ENCODE measurements at places on chromosomes 7 and 10.

DNA sequence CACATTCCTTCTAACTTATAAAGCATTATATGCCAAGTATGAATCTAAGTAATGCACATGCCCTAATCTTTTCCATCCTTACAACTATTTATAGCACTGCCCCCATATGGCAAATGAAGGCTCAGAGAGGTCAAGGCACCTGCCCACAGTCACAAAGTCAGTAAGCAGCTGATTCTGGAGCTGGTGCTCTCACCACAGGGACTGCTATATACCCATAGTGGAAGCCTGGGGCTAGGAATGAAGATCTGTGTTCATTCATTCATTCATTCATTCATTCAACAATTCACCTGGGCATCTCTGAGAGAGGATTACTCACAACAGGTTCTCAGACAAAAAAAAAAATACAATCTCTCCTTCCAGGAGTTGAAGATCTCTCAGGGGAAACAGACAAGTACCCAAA lies 213.4 kb downstream of the KCNMA1 start:
- no peak for DNase-seq

DNA sequence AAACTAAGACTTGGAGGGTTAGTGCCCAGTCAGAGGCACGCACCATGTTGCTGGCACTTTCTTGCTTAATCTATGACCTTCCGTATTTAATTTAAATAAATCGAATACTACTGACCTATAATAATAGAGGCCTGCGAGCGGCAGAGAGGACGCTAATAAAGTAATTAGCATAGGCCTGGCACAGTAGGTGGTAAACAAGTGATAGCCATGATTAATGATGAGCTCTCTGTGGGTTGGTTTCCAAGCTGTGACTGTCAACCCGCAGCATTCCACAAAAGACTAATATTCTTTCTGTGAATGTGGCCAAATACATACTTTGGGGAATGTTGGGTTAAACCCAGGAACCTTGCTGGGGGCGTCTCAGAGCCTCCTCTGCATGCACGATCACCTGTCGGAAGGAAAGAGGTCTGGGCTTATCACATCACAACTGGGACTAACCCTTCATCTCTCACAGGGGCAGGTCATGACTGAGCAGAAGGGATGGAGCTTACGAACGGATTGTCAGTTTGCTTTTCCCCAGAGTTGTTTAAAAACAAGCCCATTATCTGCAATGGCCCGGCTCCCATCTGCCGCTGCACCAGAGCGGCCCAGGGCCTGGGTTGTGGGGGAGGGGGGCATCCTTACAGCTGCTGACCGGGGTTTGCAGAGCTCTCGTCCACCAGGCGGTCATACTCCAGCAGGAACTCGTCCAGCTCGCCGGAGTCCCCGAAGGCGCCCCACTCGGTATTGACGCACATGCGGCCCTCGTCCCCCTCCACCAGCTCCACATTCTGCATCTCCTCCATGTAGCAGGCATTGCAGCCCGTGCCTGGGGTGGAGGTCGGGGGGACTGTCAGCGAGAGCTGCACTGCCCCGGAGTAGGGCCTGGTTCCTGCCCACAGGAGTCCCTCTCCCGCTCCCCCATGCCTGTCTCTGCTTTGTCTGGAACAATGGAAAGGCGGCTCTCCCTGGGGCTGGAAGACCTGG lies 6.2 kb upstream of the MYL7 start:
- DNase-seq, result no peak

DNA sequence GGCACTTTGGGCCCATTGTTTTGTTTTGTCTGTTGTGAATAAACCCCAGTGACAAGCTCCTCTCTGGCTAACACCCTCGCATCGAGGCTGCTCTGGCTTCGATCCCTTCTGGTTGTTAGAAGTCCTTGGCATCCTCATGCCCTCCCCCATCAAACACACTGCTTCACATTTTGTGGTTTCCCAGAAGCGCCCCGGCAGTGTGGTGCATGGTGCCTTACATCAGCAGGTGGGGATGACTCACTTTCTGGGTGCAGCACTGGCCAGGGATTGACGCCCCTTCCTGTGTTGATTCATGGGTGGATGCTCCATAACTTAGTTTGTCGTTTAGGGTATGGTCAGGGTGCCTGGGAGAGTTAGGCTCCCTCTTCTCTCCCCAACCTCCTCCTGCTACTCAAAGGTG lies 51.4 kb downstream of the PLPP4 start:
- no peak for DNase-seq

- DNase-seq, result no peak
These were observed 56.3 kb downstream of the POU6F2 start for GRCh38 chr7:39033885-39034624.

DNA sequence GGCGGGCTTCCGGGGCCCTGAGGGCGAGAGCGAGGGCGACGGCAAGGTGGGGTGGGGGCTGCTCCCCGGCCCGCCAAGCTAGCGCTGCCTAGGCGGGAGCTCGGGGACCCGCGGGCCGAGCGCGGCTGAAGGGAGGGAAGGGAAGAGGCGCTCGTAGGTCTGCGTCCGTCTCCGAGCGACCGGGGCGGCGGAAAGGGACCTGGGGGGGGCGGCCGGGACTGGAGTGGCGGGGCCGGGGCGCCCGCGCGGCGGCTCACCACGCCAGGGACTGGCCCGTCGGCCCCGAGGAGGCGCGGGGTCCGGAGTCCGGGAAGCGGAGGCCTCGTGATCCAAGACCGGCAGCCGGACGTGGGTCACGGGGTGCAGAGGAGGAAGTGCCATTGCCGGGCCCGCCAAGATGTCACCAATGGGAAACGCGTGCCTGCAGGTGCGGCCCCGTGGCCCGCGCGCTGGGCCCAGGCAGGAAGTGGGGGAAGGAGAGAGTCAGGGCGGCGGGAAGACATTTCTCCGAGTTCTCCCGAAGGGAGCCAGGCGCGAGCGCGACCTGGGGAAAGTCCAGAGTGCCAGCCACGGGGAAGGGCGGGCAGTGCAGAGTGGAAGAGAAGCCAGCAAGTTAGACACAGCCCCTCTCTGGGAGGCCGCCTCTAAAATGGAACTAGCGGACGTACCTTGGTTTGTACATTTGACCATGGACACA lies 11.9 kb downstream of the HNRNPF start:
- DNase-seq, result peak; percentile 98

DNA sequence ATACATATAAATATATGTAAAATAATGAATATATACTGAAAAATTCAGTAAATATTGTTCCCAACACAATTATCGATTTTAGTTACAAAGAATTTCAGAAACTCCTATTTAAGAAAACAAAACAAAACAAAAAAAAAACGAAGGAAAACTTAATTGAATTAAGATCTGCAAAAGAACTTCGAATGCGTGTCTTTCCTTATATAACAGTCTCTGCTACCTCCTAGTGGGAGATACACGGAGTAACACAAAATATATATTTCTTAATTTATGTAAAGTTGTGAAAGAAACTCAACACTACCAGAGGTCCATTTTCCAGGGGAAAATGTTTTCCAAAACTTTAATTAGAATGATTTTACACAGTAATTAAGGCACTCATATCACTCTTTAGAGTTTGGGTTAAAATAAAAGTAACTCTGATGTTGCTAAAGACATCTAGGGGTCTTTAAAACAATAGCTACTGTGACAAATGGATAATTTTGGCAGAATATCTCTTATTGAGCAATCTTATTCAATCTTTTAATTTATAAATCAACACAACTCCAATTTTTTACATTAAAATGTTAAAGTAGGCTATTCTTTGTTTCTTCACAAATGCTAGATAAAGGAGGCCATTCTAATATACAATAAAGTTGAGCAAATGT lies 41.6 kb downstream of the NEBL start:
- no peak for DNase-seq

DNA sequence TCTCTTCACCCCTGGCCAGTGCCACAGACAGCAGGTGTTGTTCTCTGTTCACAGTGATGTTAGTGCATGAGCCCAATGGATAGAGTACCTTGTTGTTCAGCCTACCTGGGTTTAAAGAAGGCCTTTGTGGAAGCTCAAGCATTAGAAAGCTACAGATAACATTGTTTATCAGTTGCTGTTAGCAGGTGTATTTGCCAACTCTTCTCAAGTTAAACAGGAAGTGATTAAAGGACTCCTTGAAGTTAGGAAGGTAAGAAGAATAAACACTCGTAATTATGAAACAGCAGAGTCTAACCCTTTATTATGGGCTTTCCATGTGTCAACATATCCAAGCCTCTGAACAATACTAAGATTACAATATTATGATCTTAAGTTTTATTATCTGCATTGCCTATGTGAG lies 25.9 kb downstream of the RGR start:
- no peak for DNase-seq

DNA sequence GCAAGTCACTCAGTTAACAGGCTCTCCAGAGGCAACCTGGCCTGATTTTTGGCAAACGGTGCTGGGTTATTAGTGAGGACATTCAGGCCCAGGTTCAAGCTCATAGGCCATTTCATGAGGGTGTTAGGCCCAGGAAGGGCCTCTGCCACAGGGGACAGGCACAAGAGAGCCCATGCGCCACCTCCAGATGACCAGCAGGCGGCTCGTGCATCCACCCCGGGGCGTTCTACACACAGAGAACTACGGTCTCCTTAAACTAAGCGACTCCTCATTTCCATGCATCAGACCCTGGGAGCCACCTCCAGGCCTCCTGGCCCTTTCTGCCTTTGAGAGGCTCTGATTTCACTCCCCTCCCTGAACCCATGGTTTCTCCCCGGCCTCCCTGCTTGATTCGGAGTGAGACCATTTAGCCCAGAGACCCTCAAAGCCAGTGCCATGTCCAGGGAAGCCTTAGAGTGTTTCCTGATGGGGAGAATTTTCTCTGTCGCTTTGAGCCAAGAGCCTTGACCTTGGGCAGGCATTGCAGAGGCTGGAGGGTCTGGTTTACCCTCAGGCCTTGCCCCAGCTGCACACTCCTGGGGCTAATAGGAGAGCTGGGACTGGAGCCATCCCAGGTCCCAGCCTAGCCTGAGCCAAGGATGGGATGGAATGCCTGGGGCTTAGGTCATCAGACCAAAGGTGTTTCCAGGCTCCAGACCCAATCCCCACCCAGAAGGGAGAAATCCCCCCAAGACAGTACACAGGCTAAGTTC lies 188.0 kb downstream of the GRID1 start:
- no peak for DNase-seq

DNA sequence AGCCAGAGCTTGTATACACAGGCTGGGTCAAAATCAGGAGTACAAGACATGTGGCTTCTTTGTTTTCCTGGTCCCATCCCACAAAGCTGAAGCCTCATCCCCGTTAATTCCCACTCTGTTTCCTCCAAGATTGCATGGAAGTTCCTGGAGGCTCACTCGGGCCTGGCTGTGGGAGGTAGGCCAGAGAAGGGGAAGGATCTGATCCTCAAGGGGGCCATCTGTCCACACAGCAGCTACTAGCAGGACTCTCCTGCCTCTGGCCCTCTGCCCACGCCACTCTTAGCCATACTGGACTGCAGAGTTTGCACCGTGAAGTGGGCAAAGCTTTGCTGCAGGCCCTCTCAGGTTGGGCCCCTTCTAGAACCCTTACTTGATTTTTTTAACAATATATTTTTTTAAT lies 160.6 kb downstream of the FGFR2 start:
- DNase-seq, result peak; percentile 30

DNA sequence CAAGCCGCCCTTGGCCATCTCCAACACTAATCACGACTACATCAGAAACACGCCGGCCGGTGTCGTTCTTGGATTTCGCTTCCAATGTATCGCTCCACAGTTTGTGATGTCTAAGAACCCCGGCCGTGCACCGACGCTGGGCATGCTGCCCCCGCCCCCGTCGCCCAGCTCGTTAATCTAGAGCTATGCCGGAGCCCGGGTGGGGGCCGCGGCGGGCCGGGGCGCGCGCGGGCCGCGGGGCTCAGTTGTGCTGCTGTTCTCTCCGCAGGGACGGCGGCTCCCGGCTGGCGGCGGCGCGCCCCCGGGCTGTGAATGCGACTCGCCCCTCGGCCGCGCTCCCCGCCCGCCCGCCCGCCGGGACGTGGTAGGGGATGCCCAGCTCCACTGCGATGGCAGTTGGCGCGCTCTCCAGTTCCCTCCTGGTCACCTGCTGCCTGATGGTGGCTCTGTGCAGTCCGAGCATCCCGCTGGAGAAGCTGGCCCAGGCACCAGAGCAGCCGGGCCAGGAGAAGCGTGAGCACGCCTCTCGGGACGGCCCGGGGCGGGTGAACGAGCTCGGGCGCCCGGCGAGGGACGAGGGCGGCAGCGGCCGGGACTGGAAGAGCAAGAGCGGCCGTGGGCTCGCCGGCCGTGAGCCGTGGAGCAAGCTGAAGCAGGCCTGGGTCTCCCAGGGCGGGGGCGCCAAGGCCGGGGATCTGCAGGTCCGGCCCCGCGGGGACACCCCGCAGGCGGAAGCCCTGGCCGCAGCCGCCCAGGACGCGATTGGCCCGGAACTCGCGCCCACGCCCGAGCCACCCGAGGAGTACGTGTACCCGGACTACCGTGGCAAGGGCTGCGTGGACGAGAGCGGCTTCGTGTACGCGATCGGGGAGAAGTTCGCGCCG lies 1.9 kb downstream of the VWC2 start:
- peak; percentile 22 for DNase-seq

DNA sequence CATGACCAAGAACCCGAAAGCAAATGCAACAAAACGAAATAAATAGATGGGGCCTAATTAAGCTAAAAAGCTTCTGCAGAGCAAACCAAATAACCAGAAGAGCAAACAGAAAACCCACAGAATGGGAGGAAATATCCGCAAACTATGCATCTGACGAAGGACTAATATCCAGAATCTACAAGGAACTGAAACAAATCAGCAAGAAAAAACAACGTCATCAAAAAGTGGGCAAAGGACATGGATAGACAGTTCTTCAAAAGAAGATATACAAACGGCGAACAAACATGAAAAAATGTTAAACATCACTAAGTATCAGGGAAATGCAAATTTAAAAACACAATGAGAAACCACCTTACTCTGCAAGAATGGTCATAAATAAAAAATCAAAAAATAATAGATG lies 35.3 kb upstream of the CACUL1 start:
- DNase-seq, result no peak

DNA sequence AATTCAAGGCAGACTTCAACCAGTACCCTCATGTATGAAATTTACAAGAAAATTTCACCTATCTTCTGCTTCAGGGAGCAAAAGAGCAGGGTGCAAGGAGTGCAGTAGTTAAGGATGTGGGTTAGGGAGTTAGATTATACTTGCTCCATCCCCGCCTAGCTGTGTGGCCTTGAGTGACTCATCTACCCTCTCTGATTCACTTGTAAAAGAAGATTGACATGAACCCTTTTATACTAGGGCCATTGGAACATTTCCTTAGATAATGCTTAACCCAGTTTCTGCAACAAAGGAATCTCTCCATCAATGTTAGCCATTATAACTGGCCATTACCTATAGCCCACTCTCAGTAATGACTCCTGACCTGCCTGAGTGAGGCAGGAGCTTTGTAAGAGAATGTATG lies 10.2 kb upstream of the HSPA12A start:
- no peak for DNase-seq

GRCh38 chr7:26029911-26030310 lies 122.1 kb upstream of the NFE2L3 start:
- no peak for DNase-seq

- DNase-seq, result no peak
These were observed 89.4 kb downstream of the RALA start for GRCh38 chr7:39712751-39713150.

DNA sequence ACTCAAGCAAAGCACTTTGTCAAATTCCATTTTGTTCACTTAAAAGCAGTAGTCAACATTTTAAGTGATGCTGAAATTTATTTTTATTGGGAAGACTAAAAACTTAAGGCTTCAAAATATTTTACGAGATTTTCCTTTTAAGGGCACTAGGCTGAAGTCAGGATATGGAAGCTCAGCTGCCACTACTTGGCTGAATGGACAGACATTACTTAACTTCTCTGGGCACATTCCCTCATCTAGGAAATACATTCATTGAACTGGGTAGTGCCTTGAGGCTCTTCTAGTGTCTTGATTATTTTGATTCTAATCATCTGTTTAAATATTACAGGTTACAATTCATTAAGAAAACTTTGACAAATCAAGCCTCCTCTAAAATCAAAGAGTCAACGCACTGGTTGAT lies 11.1 kb downstream of the MEOX2 start:
- no peak for DNase-seq

GRCh38 chr7:70322856-70323255 lies 724.6 kb downstream of the AUTS2 start:
- DNase-seq, result no peak
